Glutamatergic neuron (in vitro differentiated cells): ENCODE measurements at places on chromosomes 12 and 14. TPM values are rescaled to one million over a fixed set of nuclear protein-coding genes. Genes with fewer than 3 reads are reported as not detected.

GOLT1B gene
- 42.2 TPM for total RNA-seq

NYNRIN gene
- 33.5 TPM for total RNA-seq

CABP1 gene
- 0.83 TPM for total RNA-seq

CLEC4C gene
- total RNA-seq: not detected

LRRIQ1 gene
- total RNA-seq: 10.6 TPM

CATSPERB gene
- total RNA-seq: not detected

LRRC43 gene
- 4.3 TPM for total RNA-seq

LMNTD1 gene
- 1.1 TPM for total RNA-seq

GRCh38 chr14:51176839-51177238 is 63.2 kb upstream of the TMX1 start:
- DNase-seq: no peak

- DNase-seq: no peak
Observed at GRCh38 chr14:37824939-37825712, 229.7 kb downstream of the TTC6 start.

- no peak for DNase-seq
Observed at GRCh38 chr12:116897476-116897875, 13.3 kb upstream of the FBXW8 start.

GRCh38 chr14:58368956-58369355 is 26.8 kb upstream of the TOMM20L start:
- no peak for DNase-seq

DNA sequence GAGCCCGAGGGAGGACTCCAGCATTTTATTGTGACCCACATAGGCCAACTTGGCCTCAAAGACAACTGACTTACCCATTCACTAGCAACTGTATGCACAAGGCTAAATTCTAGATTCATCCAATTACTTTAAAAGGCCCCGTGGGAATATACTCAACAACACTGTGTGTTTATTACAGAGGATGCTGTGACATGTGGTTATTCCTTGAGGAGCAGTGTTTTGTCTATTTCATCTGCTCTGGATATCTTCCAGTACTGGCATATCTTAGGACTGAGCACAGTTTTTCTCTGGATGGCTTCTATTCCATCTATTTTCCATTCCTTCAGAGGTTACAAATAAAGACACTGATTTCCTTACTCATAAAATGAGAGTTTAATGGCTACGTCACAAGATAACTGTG is 87.2 kb upstream of the KRAS start:
- DNase-seq: no peak

DNA sequence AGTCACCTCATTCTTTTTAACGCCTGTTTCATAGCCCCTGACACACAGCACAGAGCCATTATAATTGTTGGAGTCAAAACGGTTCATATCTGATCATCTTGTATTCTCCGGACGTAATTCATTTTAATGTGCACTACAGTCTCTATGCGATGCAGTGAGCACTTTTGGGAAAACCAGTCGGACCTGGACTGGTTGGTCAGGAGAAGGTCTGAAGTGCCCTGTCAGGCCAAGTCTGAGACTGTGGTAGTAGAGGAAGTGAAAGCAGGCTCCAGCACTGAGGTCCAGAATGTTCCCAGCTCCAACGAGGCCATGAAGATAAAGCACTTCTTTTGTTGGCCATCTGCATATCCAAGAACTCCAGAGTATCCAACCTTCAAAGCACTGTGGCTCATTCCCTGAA is 117.1 kb upstream of the NCOR2 start:
- no peak for DNase-seq
